ENCODE measurements at places on chromosomes 13 and 19.

- DNase-seq: no peak
These were observed 12.5 kb downstream of the CRTC1 start for GRCh38 chr19:18696023-18696422.

GRCh38 chr13:44573790-44574465, 2.2 kb downstream of the TSC22D1 start:
- peak; percentile 17 for DNase-seq

- DNase-seq: no peak
These were observed 7.4 kb downstream of the C19orf25 start for GRCh38 chr19:1471515-1472160.

DNA sequence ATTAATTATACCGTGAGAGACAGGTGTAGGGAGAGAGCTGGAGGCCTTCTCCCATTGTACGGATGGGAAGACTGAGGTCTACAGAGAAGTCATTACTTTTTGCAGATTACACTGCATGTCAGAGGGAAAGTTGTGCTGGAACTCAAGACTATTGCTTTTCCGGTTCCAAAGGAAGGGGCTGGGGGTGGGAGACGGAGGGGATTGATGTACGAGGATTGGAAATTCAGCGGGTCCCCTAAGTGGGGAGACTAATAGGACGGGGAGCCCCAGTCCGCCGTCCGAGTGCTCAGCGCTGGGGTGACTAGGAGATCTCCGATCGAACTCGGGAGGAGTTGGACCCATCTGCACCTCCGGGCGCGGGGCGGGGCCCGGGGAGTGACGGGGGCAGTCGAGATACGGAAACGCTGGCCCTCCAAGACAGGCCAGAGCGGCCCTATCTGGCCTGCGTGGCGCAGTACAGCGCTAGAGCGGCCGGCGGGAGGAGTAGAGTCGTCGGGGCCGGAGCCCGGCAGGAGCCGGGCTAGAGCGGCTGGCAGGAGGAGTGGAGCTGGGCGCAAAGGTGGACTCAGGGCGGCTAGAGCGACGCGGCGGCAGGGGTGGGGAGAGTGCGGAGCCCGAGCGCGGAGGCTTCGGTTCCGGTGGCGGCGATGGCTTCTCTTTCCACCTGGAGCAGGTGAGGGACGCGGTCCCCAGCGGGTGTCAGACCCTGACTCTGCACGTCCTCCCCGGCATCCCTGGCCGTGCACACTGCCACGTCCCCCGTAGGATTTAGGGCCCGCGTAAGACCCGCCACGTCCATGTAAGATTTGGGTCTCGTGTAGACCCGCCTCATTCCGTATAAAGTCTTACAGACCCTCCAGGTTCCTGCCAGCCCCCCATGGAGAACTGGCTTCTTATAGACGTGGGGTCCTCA, 1.1 kb downstream of the ARHGEF1 start:
- DNase-seq: peak; percentile 90

DNA sequence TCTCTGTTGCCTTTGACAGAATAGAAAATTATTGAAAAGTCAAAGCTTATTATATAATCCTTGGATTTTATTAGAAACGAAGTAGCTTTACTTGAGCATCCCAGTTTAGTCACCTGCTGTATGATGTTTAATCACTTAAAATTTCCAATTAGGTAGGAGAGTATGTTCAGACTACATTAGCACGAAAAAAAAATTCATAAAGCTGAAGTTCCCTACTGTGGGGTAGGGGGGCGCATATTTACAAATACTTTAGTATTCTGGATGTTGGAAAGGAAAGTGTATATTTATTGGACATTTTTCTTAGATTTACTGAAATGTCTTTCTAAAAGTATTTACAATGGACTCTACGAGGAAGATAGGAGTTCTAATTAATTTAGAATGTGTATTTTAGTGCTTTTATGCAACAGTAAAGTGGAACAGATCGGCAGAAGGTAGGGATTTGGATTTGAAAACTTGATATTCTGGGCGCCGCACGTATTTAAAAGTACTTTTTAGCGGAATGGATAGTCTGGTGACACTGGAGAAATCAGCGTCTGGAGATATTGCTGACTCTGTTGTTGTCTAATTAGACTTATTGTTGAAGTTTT, 1.9 kb downstream of the CDK8 start:
- DNase-seq: no peak

GRCh38 chr19:34994286-34994642, 5.9 kb upstream of the GRAMD1A start:
- no peak for DNase-seq

Data from CD4-positive, alpha-beta T cell treated with Interleukin-1 beta for 1 hour (primary cell).